ENCODE measurements at places on chromosomes 16 and 17. TPM values are rescaled to one million over a fixed set of nuclear protein-coding genes. Genes with fewer than 3 reads are reported as not detected.

GRCh38 chr17:40931311-40931710 lies 6.1 kb downstream of the KRT23 start:
- H3K27ac ChIP-seq = no peak overlapping the region
- H3K27me3 ChIP-seq = no peaks in the 10 kb centered on the region
- no peak for DNase-seq
- no peak overlapping the region for H3K4me3 ChIP-seq
- peaks cover 32% of the 10 kb centered on the region for H3K4me1 ChIP-seq

- no peak overlapping the region for H3K27ac ChIP-seq
- no peak overlapping the region for H3K4me3 ChIP-seq
- no peaks in the 10 kb centered on the region for H3K4me1 ChIP-seq
- DNase-seq = no peak
- H3K36me3 ChIP-seq = no peaks in the 10 kb centered on the region
These were observed 15.5 kb downstream of the UBALD2 start for GRCh38 chr17:76280650-76281049.

DNA sequence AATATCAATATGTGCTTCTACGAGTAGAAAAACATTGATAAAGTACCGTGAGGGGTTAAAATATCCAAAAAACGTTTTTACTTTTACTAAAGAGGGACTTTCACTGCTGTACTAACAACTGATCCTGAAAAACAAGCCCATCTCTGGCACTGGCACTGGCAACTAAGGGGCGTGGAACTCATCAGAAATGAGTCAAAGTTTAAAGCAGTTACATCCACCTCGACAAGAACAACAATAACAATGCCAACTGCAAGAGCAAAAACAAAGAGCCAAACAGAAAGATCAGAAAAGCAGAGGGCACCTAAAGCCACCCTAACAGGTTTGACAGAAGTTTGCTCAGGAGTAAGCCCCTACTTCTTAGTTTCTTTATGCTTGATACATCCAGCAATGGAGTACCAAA lies 13.1 kb downstream of the MBTPS1 start:
- no peak overlapping the region for H3K27ac ChIP-seq
- DNase-seq = no peak
- H3K27me3 ChIP-seq = no peaks in the 10 kb centered on the region
- peaks cover 9% of the 10 kb centered on the region for H3K36me3 ChIP-seq

DNA sequence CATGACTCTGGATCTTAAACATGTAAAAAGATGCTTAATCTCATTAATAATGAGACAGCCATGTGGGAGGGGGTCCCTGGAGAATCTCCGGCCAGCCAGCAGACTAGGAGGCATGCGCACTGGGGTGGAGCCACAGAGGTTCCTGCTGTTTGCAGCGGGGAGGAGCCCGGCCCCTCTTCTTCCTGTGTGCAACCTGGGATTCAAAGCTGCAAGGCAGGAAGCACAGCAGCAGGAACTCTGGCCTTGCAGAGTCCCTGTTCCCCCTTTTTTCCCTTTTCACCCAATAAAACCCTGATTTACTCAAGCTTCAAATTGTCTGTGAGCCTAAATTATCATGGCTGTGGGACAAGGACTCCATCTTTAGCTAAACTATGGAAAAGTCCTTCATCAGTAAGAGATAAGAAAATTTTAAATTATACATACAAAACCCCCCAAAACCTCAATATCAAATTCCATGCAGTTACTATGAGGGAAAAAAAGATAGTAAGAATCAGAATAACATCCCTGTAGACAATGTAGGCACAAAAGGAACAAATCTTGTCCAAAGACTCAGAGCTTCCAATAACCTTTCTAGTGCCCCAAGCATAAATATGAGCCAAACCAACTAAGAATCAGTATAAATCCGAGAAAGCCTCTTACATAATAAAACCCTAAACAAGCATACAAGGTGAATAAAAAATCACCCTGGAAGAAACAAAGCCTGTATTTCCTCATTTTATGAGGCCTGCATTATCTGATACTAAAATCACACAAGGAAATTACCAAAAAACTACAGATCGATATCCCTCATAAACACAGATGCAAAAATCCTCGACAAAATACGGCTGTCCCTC lies 12.1 kb downstream of the CFDP1 start:
- no peak overlapping the region for H3K27ac ChIP-seq
- no peak overlapping the region for H3K4me3 ChIP-seq
- no peak for DNase-seq

- no peak for DNase-seq
- H3K4me3 ChIP-seq = no peak overlapping the region
- H3K36me3 ChIP-seq = no peaks in the 10 kb centered on the region
- no peaks in the 10 kb centered on the region for H3K27me3 ChIP-seq
- H3K4me1 ChIP-seq = peaks cover 15% of the 10 kb centered on the region
These were observed 61.7 kb downstream of the SMPD3 start for GRCh38 chr16:68386628-68387027.

DNA sequence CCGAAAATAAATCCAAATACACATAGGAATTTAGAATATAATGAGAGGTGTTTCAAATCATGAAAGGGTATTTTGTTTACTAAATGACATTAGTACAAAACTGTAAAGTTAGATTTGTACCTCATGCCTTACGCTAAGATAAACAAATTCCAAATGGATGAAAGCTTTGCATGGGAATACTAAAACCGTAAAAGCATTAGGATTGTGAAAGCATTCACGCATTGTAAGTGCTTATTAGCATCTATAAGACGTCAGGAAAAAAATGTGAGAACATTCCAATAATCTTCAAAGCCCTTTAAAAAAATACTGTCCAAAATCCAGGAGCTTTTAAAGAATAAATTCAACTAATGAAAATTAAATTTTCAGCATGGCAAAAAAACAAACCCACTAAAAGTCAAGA lies 24.8 kb upstream of the ALOX15 start:
- peaks cover 2% of the 10 kb centered on the region for H3K36me3 ChIP-seq
- H3K4me1 ChIP-seq = no peaks in the 10 kb centered on the region
- H3K4me3 ChIP-seq = no peak overlapping the region
- no peak for DNase-seq
- H3K27ac ChIP-seq = no peak overlapping the region

GRCh38 chr16:51355875-51356274 lies 204.8 kb upstream of the SALL1 start:
- no peaks in the 10 kb centered on the region for H3K4me1 ChIP-seq
- H3K27ac ChIP-seq = no peak overlapping the region
- H3K36me3 ChIP-seq = no peaks in the 10 kb centered on the region
- H3K27me3 ChIP-seq = no peaks in the 10 kb centered on the region
- no peak overlapping the region for H3K4me3 ChIP-seq

- no peaks in the 10 kb centered on the region for H3K4me1 ChIP-seq
- no peak for DNase-seq
- H3K27me3 ChIP-seq = no peaks in the 10 kb centered on the region
- H3K27ac ChIP-seq = no peak within 1 kb of the TSS
- H3K4me3 ChIP-seq = no peak within 1 kb of the TSS
These were observed at the start of gene APOH for GRCh38 chr17:66228887-66229782. Gene APOH, minus strand, starts transcription at chr17:66229415. Its CDS starts 36 bp downstream, at chr17:66229379.

DNA sequence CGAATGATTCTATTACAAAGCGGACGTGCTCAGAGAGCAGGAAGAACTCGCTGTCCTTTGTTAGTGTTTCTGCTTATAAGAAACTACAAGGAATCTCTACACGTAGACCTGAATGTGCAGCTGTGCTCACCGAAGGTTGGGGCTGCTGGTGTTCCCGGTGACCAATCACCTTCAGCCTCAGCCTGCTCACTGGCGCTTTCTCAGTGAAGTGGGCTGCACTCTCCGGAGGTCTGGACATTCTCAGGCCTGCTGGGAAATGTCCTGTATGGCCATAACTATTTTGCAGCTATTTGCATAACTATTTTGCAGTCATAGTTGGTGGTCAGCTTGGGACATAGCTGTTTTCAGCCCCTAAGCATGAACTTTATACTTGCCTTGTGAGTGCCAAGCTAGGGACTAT lies 9.7 kb upstream of the CIAO3 start:
- H3K4me1 ChIP-seq = peaks cover 20% of the 10 kb centered on the region
- no peaks in the 10 kb centered on the region for H3K27me3 ChIP-seq
- no peak overlapping the region for H3K4me3 ChIP-seq

- H3K4me1 ChIP-seq = no peaks in the 10 kb centered on the region
- no peak overlapping the region for H3K27ac ChIP-seq
- 0 out of 2 replicates have a peak, but pooled peaks cover 4% of the 10 kb centered on the region for H3K27me3 ChIP-seq
- H3K4me3 ChIP-seq = no peak overlapping the region
- no peaks in the 10 kb centered on the region for H3K36me3 ChIP-seq
These were observed 265.0 kb downstream of the CPPED1 start for GRCh38 chr16:12538667-12539091.

DNA sequence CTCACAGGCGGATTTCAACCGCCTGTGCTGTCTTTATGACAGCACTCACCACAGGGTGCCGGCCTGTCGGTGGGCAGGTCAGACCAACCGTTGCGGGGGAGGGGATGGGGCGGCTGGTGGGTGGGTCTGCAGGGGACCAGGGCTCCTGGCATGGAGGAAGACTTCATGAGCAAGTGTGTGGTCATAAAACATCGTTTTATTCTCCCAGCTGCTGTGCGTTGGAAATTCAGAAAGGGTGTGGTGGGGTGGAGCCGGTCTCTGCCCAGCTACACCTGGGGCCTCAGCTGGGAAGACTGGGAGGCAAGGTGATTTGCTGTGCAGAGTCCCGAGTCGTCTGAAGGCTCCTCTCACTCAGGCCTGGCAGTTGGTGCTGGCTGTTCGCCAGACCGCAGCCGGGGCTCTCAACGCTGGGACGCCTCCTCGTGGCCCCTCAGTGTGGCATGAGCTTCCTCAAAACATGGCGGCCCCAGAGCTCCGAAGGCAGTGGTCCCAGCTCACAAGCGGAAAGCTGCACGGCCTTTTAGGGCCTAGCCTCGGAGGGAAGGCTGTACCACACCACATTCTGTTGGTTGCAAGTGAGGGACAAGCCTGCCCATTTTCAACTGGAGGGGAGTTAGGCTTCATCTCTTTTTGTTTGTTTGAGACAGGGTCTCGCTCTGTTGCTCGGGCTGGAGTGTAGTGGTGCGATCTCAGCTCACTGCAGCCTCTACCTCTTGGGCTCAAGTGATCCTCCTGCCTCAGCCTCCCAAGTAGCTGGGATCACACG lies 45.8 kb upstream of the GSE1 start:
- no peak overlapping the region for H3K27ac ChIP-seq
- no peak overlapping the region for H3K4me3 ChIP-seq
- peaks cover 24% of the 10 kb centered on the region for H3K4me1 ChIP-seq
- H3K27me3 ChIP-seq = no peaks in the 10 kb centered on the region
- H3K36me3 ChIP-seq = no peaks in the 10 kb centered on the region

- H3K4me3 ChIP-seq = no peak overlapping the region
- H3K27me3 ChIP-seq = no peaks in the 10 kb centered on the region
- no peaks in the 10 kb centered on the region for H3K36me3 ChIP-seq
These were observed 4.4 kb downstream of the TMEM92 start for GRCh38 chr17:50278526-50279180.

DNA sequence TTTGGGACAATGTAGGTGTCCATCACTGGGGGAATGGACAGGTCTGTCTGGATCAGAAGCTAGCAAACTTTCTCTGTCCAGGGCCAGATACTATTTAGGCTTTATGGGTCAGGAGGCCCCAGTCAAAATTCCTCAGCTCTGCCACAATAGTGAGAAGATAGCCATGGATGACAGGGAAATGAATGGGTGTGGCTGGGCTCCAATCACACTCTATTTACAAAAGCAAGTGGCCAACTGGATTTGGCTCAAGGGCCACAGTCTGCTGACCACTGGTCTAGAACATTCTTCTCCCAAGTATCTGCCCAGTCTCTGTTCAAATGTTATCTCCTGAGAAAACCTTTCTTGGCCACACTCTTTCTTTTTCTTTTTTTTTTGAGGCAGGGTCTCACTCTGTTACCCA lies 339.9 kb downstream of the SOX9 start:
- peaks cover 49% of the 10 kb centered on the region for H3K4me1 ChIP-seq
- H3K27ac ChIP-seq = no peak overlapping the region
- H3K4me3 ChIP-seq = no peak overlapping the region
- H3K36me3 ChIP-seq = no peaks in the 10 kb centered on the region
- no peaks in the 10 kb centered on the region for H3K27me3 ChIP-seq
- DNase-seq = no peak

GRCh38 chr17:8158267-8159031 lies 4.3 kb downstream of the VAMP2 start:
- no peaks in the 10 kb centered on the region for H3K27me3 ChIP-seq
- H3K4me3 ChIP-seq = no peak overlapping the region
- H3K27ac ChIP-seq = peak overlapping the region; percentile 61
- peaks cover 4% of the 10 kb centered on the region for H3K36me3 ChIP-seq

GRCh38 chr17:81140695-81141094 lies 24.6 kb upstream of the PVALEF start:
- H3K4me1 ChIP-seq = peaks cover 12% of the 10 kb centered on the region
- no peak overlapping the region for H3K27ac ChIP-seq
- no peak for DNase-seq
- H3K27me3 ChIP-seq = no peaks in the 10 kb centered on the region

DNA sequence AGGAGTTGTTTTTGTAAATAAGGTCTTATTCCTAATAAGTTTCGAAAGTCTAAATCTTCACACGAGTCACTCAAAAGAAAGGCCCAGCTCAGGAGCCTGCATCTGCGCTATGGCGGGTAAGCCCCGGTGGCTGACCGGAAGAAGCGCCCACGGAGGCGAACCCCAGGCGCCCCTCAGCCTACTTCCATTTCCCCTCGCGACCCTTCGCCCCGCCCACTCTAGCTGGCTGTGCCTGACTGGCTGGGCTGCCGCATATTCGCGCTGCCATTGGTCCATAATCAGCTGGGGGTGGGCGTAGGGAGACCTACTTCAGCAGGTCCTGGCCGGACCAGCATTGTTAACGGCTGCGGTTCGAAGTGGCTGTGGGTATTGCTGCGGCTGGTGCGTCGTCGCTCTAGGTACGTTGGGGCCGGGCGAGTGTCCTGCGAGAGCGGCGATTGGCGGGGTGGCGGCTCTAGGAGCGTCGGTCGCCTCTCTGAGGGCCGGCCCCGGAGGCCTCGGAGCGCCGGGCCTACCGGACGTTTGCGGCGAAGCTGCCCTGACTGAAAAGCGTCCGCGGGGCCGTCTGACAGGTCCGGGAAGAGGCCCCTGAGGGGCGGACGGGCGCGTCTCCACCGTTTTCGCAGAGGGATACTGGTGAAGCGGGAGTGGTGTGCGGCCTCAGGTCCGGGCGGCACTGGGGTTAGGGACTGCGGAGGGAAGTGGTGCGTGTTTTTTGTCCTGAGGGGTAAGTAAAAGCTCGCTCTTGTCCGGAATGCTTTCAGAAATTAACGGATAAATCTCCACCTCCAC lies at the start of gene ATF7IP2:
Gene ATF7IP2, plus strand, starts transcription at position 337 of the 792 bp plus-strand sequence. CDS start 44,560 bp downstream, outside the sequence.
- DNase-seq = peak; percentile 87
- H3K27me3 ChIP-seq = no peaks in the 10 kb centered on the region
- no peaks in the 10 kb centered on the region for H3K36me3 ChIP-seq
- peak within 1 kb of the TSS; percentile 86 for H3K4me3 ChIP-seq

- no peak for DNase-seq
- peak overlapping the region; percentile 91 for H3K27ac ChIP-seq
- no peaks in the 10 kb centered on the region for H3K36me3 ChIP-seq
- no peaks in the 10 kb centered on the region for H3K27me3 ChIP-seq
- peaks cover 44% of the 10 kb centered on the region for H3K4me1 ChIP-seq
- H3K4me3 ChIP-seq = no peak overlapping the region
These were observed 231.9 kb downstream of the PARN start for GRCh38 chr16:14398014-14398717.

GRCh38 chr16:38941-39892 lies 14.2 kb downstream of the POLR3K start:
- no peak overlapping the region for H3K4me3 ChIP-seq
- no peak overlapping the region for H3K27ac ChIP-seq
- H3K27me3 ChIP-seq = no peaks in the 10 kb centered on the region
- H3K4me1 ChIP-seq = peaks cover 7% of the 10 kb centered on the region
- no peak for DNase-seq

- H3K36me3 ChIP-seq = 0 out of 2 replicates have a peak, but pooled peaks cover 7% of the 10 kb centered on the region
- DNase-seq = no peak
- H3K4me1 ChIP-seq = peaks cover 9% of the 10 kb centered on the region
These were observed 5.2 kb downstream of the B9D1 start for GRCh38 chr17:19357351-19357750.

The ABCA5 gene
- 6.8 TPM for total RNA-seq

The GPRC5B gene
- total RNA-seq = 7.2 TPM

The KRTAP1-5 gene
- not detected for total RNA-seq

The CCL16 gene
- not detected for total RNA-seq

The HSF4 gene
- total RNA-seq = 46.6 TPM

The BTBD17 gene
- not detected for total RNA-seq

The PYDC1 gene
- not detected for total RNA-seq

The TBC1D3C gene
- 0.22 TPM for total RNA-seq

The CSH2 gene
- not detected for total RNA-seq
